ENCODE measurements at places on chromosomes 7 and 10.

GRCh38 chr10:110556969-110557601 is 10.4 kb upstream of the SMC3 start:
- DNase-seq = no peak
- no peak overlapping the region for H3K4me3 ChIP-seq
- H3K4me1 ChIP-seq = no peaks in the 10 kb centered on the region

- H3K27me3 ChIP-seq = no peaks in the 10 kb centered on the region
- no peak overlapping the region for H3K27ac ChIP-seq
- DNase-seq = no peak
- no peak overlapping the region for H3K4me3 ChIP-seq
These were observed 22.2 kb downstream of the TMEM209 start for GRCh38 chr7:130182990-130183389.

DNA sequence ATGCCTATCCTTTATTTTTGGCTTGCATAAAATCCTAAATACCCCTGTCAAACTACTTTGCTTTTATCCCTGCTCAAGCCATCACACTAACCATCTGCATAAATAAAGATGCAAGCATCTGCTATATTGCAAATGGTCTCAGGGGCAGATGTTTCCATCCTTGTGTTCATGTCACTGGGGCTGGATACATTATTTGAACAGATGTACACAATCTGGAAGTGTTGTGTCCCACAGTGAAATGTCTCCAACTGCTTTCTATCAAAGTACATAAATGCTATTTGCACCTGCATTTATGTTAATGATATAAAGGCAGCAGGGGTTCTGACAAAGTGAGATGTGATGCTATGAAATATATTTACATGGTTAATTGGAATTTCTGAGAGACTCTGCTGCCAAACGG is 163.1 kb downstream of the ZNF438 start:
- no peak overlapping the region for H3K4me3 ChIP-seq
- H3K36me3 ChIP-seq = no peaks in the 10 kb centered on the region
- DNase-seq = no peak

- no peak overlapping the region for H3K27ac ChIP-seq
- DNase-seq = no peak
- H3K36me3 ChIP-seq = no peaks in the 10 kb centered on the region
These were observed 308.3 kb upstream of the STEAP1 start for GRCh38 chr7:89845952-89846351.

GRCh38 chr7:147296986-147297385 is 1180.4 kb downstream of the CNTNAP2 start:
- no peaks in the 10 kb centered on the region for H3K27me3 ChIP-seq
- H3K4me3 ChIP-seq = no peak overlapping the region
